Large intestine (tissue), 12 donors: ENCODE measurements at places on chromosomes 7 and 10. TPM values are rescaled to one million over a fixed set of nuclear protein-coding genes. Genes with fewer than 3 reads are reported as not detected.
A peak's percentile ranks its signal among the peaks of the same experiment; 100 is the strongest.

The FAM25C gene
- not detected for polyA plus RNA-seq

DNA sequence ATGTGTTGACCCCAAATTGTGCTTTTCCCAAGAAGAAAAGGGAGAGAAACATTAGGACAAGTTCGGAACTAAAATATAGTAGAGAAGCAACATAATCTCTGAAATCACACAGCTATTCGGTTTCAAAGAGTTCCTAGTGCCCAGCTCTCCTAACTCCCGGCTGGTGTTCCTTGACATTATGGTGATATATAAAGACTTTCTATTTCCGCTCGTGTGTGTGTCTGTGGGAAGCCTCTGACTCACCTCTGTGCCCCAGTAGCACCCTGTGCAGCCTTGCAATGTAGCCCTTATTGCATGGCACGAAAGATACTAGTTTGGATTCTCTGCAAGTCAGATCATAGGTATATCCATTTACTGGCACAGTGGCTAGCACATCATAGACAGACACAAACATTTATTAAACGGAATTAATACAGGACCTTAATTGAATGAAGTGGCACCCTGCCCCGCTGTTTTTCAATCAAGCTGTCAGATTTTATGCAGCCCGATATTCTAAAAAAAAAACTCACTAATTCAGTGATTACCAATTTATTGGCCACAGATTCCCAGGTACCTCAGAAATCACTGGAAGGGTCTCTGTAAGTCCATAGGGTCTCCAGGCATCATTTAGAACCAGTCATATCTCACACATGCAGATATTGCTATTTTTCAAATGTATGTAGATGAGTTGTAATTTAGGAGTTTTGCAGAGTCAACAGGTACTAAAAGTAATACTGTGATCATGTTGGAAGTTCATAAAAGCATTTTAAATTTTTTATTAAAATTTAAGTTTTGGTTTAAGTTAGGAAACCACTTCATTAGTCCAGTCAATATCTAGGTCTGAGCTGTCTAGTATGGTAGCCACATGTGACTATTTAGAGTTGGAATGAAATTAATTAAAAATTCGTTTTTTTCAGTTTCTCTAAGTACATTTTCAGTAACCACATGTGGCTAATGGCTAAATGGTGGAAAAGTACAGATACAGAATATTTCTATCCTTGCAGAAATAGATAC, 43.3 kb downstream of the SFTPD start:
- DNase-seq: no peak

The UMAD1 gene
- 17.5 TPM for polyA plus RNA-seq

GRCh38 chr10:80540136-80540535, 2.4 kb downstream of the SH2D4B start:
- no peak for DNase-seq

The SUMF2 gene
- 215 TPM for polyA plus RNA-seq

GRCh38 chr7:4428526-4428925, 253.6 kb upstream of the FOXK1 start:
- DNase-seq: no peak

DNA sequence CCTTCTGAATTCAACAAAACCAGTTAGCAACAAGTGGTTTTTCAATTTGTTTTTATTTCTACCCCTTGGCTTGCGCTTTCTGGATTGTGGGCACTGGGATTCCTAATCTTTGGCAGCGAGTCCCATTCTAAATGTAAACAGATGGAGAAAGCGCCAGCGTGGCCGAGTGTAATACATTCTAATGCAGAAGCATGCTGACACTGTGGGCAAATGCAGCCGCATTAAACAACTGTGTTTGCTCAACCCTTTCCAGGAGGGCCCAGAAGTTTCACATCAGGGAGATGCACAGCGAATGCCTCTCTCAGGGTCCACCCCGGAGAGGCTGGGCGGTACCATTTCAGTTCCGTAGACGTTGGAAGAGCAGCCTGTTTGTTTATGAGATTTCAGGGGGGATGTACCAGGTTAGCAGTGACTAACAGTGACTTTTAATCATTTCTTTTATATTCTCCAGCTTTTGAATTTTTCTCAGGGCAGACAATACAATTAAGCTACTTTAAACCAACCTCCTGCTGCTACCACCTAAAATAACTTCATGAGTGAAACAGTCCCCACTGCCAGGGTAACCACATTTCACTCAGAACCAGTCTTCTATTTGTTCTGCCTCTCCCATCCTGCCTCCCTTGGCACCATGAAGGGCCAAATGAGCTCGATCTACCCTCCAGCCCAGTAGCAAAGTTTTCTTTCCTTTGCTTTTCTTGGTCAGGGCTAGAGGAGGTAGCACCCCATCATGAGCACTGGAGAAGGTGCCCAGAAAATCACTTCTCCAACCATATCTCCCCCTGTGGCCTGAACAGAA, 164.2 kb upstream of the ITGB1 start:
- DNase-seq: no peak

DNA sequence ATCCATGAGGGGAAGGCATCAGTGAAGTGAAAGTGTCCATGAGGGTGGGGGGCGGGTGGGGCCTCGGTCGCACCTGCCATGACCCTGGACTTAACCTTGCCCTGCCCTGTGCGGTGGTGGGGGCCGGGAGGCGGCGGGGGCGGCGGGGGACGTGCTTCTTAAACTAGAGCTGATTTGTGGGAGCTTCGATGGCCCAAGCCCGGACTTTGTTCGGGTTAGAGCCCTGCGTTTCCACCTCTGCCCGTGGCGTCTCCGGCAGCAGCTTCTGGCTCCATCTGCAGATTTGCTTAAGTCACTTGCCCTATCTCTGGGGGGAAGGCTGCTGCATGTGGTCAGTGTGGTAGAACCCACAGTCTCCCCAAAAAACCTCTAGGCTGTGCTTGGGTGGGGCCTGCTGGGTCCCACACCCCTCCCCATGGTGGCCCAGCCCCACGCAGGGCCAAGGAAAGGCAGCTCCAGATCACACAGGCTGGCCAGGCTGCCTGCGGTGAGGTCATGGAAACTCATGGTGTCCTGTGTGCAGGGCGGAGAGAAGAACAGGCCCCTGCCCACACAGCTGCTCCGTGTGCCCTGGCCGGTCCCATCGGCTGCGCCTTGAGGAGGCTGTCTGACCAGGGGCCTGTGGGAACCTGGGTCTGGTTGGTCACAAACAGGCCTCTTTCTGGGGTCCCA, 93.2 kb downstream of the INPP5A start:
- DNase-seq: peak; percentile 38

The NXPH1 gene
- 0.06 TPM for polyA plus RNA-seq

The IMMP2L gene
- 21.0 TPM for polyA plus RNA-seq

The SEMA3D gene
- 14.4 TPM for polyA plus RNA-seq

The CFAP69 gene
- polyA plus RNA-seq: 8.1 TPM

DNA sequence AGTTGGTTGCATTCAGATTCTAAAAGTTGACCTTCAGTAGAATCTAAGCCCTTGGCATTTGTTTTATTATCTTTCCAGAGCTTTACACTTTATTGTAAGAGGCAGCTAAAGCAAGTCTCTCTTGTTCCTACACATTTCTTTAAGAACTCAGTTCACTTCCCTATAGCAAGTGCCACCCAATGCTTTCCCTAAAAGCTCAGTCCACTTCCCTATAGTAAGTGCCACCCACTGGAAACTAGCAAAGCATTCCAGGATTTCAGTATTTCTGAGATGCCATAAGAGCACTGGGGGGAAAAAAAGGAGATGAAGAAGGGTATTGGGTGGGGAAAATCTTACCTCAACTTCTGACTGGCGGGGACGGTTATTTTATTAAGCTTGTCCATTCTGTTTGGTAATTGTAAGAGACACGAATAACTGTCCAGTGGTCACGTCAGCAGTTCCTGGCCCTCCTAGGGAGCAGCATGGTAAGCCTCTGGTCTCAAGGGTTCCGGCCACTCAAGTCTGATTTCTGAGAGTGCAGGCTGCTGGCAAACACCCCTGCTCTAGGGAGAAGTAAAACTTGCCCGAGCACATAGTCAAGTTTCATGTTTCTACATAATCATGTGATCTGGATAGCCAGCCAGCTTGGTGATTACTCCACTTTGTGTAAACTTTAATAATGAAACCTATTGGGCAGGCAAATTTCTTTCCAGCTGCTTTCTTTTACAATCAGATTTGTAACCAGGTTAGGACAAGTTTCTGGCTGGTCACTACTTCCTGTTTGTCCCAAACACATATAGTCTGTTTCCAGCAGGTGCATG, at the start of gene BLNK:
Gene BLNK (minus strand): TSS at position 554 of the 800 bp plus-strand sequence. CDS start 171 bp downstream, at position 383.
- DNase-seq: peak; percentile 69

The CFAP46 gene
- 0.75 TPM for polyA plus RNA-seq

GRCh38 chr7:112707655-112708054, 82.5 kb downstream of the TMEM168 start:
- no peak for DNase-seq

GRCh38 chr10:3750006-3750816, 34.8 kb downstream of the KLF6 start:
- peak; percentile 78 for DNase-seq
